CD8-positive, alpha-beta memory T cell (primary cell): ENCODE measurements at places on chromosomes 13 and 19.
A peak's percentile ranks its signal among the peaks of the same experiment; 100 is the strongest.

- no peak for DNase-seq
Measured at GRCh38 chr13:79011179-79011578, 352.2 kb upstream of the OBI1 start.

DNA sequence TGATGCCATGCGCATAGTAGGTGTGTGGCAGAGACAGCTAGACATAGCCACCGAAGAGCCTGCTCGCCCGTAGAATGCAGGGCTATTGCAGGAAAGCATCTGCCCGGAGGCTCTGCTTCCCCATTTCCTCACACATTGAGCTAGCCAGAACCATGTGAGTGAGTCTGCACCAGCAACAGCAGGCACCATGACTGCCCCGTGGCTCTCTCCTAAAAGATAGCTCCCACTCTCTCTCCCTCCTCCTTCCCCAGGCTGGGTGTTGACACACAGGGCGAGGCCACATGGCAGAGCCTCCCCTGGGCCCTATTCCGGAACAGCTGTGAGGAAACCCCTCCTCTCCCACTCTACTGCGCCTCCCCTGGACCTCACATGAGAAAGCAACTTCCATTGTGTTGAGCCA, 52.3 kb upstream of the ATP12A start:
- DNase-seq = no peak

DNA sequence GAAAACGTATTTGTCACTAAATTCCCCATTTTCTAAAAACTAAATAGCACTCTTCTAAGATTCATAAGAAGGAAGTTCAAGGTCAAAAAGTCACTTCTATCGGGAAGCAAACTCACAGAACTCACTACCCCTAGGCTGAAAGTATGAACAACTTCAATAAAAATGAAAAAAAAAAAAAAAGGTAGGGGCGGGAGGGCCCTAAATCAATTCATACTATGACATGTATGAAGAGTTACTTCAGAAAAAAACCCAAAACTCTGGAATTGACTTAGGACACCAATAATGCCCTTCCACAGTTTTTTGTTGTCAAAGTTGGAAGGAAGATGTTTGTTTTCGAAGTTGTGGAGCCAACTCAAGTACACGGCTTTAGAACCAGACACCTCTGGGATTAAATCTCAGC, 1.1 kb downstream of the SUCLA2 start:
- DNase-seq = no peak

DNA sequence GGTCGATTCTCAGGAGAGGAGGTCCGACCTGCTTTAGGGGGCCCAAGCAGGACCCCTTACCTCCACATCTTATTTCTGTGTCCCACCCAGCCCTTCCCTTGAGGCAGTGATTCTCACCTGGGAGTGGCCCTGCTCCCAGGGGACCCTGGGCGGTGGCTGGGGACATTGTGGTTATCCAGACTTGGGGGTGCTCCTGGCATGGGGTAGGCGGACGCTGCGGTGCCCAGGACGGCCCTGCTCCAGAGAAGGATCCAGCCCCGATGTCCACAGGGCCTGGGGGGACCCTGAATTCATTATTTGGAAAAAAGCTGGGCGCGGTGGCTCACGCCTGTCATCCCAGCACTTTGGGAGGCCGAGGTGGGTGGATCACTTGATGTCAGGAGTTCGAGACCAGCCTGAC, 84.4 kb downstream of the GADD45B start:
- no peak for DNase-seq

DNA sequence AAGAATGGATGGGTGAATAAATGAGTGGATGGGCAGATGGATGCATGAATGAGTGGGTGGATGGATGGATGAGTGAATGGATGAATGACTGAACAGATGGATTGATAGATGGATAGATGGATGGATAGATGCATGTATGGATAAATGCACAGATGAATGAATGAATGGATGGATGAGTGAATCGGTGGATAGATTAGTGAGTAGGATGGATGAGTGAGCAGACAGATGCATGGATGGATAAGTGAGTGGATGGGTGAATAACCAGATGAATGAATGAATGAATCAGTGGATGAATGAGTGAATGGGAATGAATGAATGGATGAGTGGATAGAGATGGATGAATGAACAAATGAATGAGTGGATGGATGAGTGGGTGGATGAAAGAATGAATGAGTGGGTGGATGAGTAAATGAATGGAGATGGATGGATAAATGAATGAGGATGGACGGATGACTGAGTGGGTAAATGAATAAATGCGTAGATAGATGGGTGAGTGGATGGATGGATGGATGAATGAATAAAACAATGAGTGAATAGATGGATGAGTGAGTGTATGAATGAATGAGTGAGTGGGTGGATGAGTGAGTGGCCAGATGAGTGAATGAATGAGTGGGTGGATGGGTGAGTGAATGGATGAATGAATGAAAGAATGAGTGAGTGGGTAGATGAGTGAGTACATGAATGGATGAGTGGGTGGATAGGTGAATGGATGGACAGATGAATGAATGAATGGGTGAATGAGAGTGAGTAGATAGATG, 13.0 kb downstream of the GAS6 start:
- DNase-seq = no peak

DNA sequence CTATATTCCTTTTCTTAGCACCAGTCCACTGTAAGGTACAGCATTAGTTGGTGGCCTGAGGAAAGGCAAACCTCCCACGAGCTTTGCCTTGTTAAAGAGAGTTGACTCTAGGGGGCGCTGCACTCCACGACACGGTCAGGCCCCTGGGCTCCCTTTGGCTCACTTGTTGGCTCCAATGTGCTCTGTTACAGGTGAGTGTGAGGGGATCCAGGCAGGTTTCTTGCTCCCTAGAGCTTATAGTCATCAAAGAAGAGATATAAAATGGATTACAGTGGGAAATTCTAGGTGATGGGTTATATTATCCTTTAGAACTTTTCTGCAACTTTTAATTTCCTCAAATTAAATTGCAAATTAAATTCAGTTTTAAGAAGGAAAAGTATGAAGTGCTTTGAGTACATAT, 3.7 kb downstream of the WDR87 start:
- DNase-seq = peak; percentile 83

GRCh38 chr19:15810335-15810734, 5.1 kb downstream of the OR10H1 start:
- no peak for DNase-seq
